Activated naive CD8-positive, alpha-beta T cell treated with anti-CD3 and anti-CD28 coated beads for 36 hours (primary cell): ENCODE measurements at places on chromosomes 1 and 21.

- peak overlapping the region; percentile 44 for H3K4me3 ChIP-seq
- H3K4me1 ChIP-seq: peaks cover 42% of the 10 kb centered on the region
- no peak for DNase-seq
- H3K27ac ChIP-seq: no peak overlapping the region
Observed at GRCh38 chr1:156657741-156658319, 15.9 kb downstream of the BCAN start.

- H3K27me3 ChIP-seq: no peaks in the 10 kb centered on the region
- H3K27ac ChIP-seq: no peak overlapping the region
- H3K4me1 ChIP-seq: no peaks in the 10 kb centered on the region
- DNase-seq: no peak
- H3K36me3 ChIP-seq: no peaks in the 10 kb centered on the region
Observed at GRCh38 chr1:209156991-209157390, 426.5 kb upstream of the CAMK1G start.

- no peaks in the 10 kb centered on the region for H3K27me3 ChIP-seq
- H3K4me1 ChIP-seq: no peaks in the 10 kb centered on the region
- no peak for DNase-seq
- peaks cover 10% of the 10 kb centered on the region for H3K36me3 ChIP-seq
- no peak overlapping the region for H3K4me3 ChIP-seq
- no peak overlapping the region for H3K27ac ChIP-seq
Observed at GRCh38 chr1:172914501-172915144, 136.1 kb downstream of the TNFSF18 start.

GRCh38 chr1:235999259-235999925 is 65.5 kb downstream of the NID1 start:
- H3K27me3 ChIP-seq: no peaks in the 10 kb centered on the region
- peak overlapping the region; percentile 96 for H3K27ac ChIP-seq
